ENCODE measurements at places on chromosomes 12 and 14.

- no peak for DNase-seq
Measured at GRCh38 chr14:101810897-101811621, 49.5 kb downstream of the PPP2R5C start.

GRCh38 chr12:2664721-2665577, 129.8 kb upstream of the FKBP4 start:
- DNase-seq, result no peak

DNA sequence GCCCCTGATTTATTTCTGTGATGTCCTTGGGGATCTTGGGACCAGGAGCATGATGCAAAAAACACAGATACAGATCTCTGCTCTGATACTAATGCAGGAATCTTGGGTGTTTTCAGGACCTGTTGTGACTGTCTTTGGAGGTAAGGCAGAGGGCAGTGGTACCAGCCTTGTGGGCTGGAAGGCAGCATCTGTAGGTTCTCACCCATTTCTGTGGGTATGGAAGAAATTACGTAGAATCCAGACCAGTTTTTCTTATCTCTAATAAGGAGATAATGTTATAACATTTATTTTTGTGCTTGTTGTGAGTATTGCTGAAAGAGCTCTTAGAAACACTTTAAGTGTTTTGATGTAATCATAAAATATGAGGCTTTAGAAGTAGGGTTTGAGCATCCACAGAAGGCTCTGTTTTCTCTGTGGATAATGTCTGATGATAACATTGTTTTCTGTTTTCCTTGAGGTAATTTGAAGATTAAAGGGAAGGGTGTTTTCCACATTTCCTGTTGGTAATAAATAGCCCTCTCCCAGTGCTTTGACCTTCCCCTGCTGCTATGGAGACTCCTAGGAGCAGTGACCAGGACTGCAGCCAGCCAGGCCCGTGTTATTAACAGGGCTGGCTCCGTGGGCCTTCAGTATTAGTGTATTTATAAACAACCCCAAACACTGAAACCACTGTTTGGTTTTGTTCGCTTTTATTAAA, 9.4 kb upstream of the DCP1B start:
- no peak for DNase-seq

- DNase-seq, result no peak
Measured at GRCh38 chr14:20775043-20775442, 6.0 kb upstream of the RNASE6 start.

- DNase-seq, result no peak
Measured at GRCh38 chr12:68455691-68456345, 123.7 kb upstream of the MDM1 start.

DNA sequence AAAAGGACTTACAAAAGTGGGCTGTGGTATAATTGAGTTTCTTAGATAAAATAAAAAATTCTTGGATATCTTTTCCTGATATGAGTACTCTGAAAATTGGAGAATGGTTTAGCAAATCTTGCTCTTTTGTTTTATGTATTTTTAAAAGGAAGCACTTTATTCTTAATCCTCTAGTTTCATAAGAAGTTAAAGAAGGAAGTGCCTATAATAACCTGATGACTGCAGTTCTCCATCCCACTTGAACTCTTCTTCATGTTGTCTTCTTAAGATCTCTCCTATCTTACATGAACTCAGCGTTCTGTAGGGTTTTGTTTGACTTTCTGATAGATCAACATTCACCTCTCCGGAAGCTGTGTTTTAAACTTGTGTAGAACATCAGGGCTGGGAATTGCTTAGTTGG, 271.0 kb downstream of the ERC1 start:
- no peak for DNase-seq

DNA sequence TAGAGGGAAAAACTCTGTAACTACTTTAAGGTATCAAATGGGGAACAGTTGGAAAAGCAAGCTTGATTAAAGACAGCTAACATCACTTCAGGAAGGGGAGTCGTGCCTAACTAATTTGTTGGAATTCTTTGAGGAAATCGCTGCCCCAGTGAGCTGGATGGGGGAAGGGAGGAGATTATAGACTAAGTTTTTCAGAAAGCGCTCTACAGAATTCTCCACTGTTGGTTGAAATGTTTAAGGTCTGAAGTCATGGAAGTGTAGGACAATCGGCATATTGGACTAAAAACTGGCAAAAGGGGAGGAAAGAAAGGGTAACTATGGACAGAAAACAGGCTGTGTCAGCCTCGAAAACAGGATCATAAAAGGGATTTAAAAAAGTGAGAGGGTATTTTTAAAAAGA, 229.9 kb upstream of the HMGA2 start:
- DNase-seq, result no peak

GRCh38 chr12:98894412-98895085, 249.5 kb downstream of the APAF1 start:
- no peak for DNase-seq

DNA sequence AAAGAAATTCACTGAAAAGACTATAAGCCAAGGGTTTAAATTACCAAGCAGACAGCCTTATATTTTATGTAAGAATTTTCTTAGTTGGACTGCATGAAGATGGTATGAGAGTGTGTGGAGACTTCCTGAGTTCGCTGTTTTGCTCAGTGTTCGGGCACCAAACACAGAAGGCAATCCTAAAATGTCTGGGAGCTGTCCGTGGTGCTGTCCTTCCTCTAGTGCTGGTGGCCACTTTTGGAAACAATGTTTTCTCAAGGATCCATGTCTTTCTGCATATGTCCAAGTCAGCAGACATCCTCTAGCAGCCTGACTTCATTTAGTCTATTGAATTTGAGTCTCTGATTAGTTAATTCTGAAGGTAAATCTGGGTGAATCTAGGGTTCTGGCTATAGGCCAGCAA, 135.8 kb downstream of the SLC8A3 start:
- no peak for DNase-seq

Data from activated CD4-positive, alpha-beta T cell treated with anti-CD3 and anti-CD28 coated beads for 1 hour (primary cell).